Inflammatory macrophage treated with lipopolysaccharide for 1 hour (primary cell): ENCODE measurements at places on chromosomes 4 and X.

- DNase-seq, result no peak
Measured at GRCh38 chr4:162422312-162422711, 258.5 kb upstream of the FSTL5 start.

DNA sequence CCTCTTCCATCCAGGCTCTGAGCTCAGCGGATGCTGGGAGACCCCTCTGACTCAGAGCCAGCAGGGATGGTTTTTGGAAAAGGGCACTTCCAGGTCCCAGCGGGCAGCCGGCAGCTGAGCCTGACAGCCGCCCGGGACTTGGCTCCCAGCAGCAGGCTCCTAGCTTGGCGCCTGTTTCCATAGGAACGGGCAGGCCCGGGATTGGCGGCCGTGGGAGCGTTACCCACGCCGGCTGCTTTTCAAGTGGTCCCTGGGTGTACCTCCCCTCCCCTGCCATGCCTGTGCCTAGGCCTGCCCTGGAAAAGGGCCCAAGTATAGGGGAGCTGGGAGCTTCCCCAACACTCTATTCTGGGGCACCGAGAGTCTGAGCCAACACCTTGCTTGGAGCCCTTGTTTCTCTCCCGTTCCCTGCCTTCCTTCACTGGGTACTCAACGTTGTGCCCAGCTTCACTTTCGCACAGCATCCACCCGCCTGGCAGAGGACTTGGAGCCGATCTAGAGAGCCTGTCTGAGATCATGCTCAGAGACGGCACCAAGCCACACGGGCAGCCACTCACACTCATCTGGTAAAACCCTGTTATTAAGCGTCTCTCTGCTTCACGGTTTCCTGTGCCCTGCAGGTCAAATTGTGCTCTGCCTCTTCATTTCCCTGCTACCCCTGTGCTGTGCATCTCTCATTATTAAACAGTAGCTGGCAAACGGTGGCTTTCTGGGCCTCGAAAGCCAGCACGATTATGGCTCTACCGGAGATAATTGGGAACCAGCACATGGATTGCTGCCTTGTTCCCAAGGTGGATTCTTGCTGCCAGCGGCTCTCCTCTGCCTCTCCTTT lies 521.5 kb downstream of the BCOR start:
- DNase-seq, result no peak

- no peak for DNase-seq
Measured at GRCh38 chr4:55241461-55241860, 104.6 kb upstream of the SRD5A3 start.

DNA sequence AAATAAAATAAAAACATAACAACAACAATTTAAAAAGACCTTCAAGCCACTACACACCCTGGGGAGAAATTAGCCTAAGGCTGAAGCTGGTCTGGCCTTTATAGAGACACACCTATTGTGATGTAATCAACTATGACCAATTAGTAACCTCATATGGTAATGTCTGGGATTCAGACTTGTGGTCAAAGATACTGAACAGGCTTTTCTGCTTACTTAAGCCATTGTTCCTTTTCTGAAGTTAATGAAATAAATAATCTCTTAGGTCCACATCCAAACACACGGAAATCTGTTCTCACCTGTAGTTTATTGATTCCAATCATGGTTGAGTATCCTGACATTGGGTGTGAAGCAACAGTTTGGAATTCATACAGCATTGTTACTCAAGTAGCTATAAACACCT lies 152.5 kb downstream of the PLS3 start:
- no peak for DNase-seq

- DNase-seq, result no peak
Measured at GRCh38 chr4:2944091-2944482, 19.1 kb downstream of the NOP14 start.
